ENCODE measurements at places on chromosomes 2 and 18. TPM values are rescaled to one million over a fixed set of nuclear protein-coding genes. Genes with fewer than 3 reads are reported as not detected.
A peak's percentile ranks its signal among the peaks of the same experiment; 100 is the strongest.

- H3K4me1 ChIP-seq, result peaks cover 8% of the 10 kb centered on the region
Observed at GRCh38 chr2:62076980-62077638, 118.8 kb upstream of the B3GNT2 start.

GRCh38 chr18:6579486-6579885 is 150.0 kb upstream of the ARHGAP28 start:
- DNase-seq, result no peak
- H3K4me3 ChIP-seq, result no peak overlapping the region
- H3K4me1 ChIP-seq, result no peaks in the 10 kb centered on the region
- H3K27me3 ChIP-seq, result no peaks in the 10 kb centered on the region
- H3K36me3 ChIP-seq, result no peaks in the 10 kb centered on the region

Gene SCYGR4
- not detected for total RNA-seq

- no peak overlapping the region for H3K27ac ChIP-seq
- DNase-seq, result no peak
- no peaks in the 10 kb centered on the region for H3K4me1 ChIP-seq
Observed at GRCh38 chr18:2716394-2717326, 61.1 kb downstream of the SMCHD1 start.

GRCh38 chr2:149787206-149787605 is 199.6 kb upstream of the MMADHC start:
- peak; percentile 55 for DNase-seq
- H3K27me3 ChIP-seq, result no peaks in the 10 kb centered on the region
- H3K27ac ChIP-seq, result no peak overlapping the region
- no peak overlapping the region for H3K4me3 ChIP-seq
- H3K4me1 ChIP-seq, result no peaks in the 10 kb centered on the region

Gene EPG5
- 94.8 TPM for total RNA-seq

All from osteoblast (primary cell).